Fibroblast of lung (primary cell): ENCODE measurements at places on chromosomes 6 and 20. TPM values are rescaled to one million over a fixed set of nuclear protein-coding genes. Genes with fewer than 3 reads are reported as not detected.

MCHR2 gene
- total RNA-seq = not detected in 2 replicates

DNA sequence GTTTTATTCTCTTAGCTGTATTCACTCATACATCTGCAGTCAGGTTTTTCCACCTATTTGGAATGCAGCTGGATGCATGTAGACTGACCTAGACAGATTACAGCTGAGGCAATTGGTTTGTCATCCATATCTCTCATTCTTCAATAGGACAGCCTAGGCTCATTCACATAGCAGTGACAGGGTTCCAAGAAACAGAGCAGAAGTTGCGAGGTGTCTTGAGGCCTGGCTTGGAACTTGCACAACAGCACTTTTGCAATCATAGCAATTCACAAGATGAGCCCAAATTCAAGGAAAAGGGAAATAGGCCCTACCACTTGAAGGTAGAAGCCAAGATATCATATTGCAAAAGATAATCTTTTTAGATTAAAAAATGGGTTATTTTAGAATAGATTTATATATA, 508.9 kb upstream of the JAG1 start:
- H3K27ac ChIP-seq = no peak overlapping the region
- H3K4me3 ChIP-seq = no peak overlapping the region
- H3K27me3 ChIP-seq = no peaks in the 10 kb centered on the region
- H3K4me1 ChIP-seq = no peaks in the 10 kb centered on the region
- peak; percentile 14 for DNase-seq

GRCh38 chr6:138403324-138403800, 661 bp upstream of the HEBP2 start:
- peak overlapping the region; percentile 52 for H3K27ac ChIP-seq
- no peaks in the 10 kb centered on the region for H3K27me3 ChIP-seq
- peak overlapping the region; percentile 91 for H3K4me3 ChIP-seq

DNA sequence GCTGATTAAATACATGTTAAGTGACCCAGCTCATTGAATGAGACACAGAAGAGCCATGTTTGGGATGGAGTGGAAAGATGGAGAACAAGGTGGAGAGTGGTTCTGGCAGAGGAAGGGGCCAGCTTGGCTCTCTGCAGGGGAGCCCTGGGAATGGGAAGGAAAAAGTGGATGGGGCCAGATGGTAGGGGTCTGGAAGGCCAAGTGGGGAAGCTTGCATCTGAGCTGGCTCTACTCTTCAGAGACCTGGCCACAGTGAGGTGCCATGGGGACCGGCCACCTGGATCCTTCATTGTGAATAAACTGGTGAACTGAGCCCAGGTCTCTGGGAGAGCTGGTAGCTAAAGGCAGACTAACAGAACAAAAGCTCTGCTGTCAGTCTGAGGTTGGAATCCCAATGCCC, 48.9 kb upstream of the SIRPA start:
- no peak for DNase-seq
- H3K4me1 ChIP-seq = peaks cover under 1% of the 10 kb centered on the region
- H3K27me3 ChIP-seq = peaks cover 2% of the 10 kb centered on the region
- no peak overlapping the region for H3K27ac ChIP-seq
- no peak overlapping the region for H3K4me3 ChIP-seq

DNA sequence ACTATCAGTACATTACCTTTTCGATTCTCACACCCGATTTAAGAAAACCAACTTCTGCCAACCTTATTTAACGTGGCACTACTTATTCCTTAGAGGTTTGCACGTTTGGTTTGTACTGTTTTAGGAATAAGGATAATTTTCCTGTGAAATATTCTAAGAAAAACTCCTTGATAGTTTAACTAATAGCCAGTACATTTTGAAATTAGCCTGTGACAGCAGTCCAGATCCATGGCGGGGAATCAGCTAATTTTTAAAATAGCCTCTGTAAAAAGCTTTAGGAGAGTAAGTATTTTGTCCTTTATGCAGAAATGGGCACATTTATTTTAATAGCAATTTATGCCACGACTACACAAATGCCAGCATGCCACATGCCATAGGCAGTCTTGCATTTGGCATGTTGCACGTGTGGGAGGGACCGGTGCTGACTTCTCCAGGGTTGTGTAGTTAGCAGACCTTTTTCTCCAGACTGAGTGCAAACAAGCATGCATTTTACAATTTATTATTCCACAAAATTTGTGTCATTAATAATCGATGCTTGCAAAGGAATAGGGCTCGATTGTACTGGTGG, 6.2 kb downstream of the FOXC1 start:
- peaks cover 5% of the 10 kb centered on the region for H3K27me3 ChIP-seq
- H3K27ac ChIP-seq = no peak overlapping the region
- H3K4me3 ChIP-seq = no peak overlapping the region
- no peak for DNase-seq
- H3K36me3 ChIP-seq = no peaks in the 10 kb centered on the region
